Activated T-helper 17 cell treated with anti-CD3 and anti-CD28 coated beads, Interleukin-2, amount 50 U/mL, for 72 hours (primary cell): ENCODE measurements at places on chromosomes 16 and 17.

DNA sequence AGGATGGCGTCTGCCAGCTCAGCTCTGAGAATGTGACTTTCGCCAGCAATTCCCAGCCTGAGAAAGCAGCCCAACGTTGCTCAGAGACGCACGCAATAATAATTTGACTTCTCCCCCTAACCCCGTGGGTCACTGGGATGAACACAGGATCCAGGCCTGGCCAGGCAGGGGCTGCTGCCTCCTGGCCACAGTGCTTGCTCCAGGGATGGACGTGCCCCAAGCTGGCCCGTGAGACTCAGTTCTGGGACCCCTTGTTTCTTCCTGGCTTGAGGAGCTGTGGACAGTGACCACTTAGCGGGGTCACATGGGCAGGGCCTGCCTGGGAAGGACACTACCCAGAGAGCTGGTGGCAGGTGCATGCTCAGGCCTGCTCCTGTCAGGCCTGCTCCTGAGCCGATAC is 13.5 kb upstream of the DPEP1 start:
- no peak for ATAC-seq

- no peak for ATAC-seq
Observed at GRCh38 chr17:17325816-17326215, 22.6 kb downstream of the NT5M start.

- ATAC-seq, result no peak
Observed at GRCh38 chr16:72149676-72150464, 22.1 kb downstream of the PMFBP1 start.

GRCh38 chr17:82242977-82243647 is 14.3 kb downstream of the SLC16A3 start:
- ATAC-seq, result no peak

- peak; percentile 77 for ATAC-seq
Observed at GRCh38 chr16:30567160-30567990, 4.1 kb downstream of the ZNF688 start.

DNA sequence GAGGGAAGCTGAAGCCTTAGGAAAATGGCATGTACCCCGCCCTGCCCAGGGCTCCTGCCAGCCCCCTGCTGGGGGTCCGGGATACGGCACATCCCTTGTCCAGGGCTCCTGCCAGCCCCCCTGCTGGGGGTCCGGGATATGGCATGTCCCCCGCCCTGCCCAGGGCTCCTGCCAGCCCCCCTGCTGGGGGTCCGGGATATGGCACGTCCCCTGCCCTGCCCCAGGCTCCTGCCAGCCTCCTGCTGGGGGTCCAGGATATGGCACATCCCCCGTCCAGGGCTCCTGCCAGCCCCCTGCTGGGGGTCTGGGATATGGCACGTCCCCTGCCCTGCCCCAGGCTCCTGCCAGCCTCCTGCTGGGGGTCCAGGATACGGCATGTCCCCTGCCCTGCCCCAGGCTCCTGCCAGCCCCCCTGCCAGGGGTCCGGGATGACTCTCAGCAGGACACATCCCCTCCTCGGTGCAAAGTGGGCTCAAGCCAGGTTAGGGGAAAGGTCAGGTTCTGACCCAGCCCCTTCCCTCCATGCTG is 43.2 kb downstream of the RPH3AL start:
- ATAC-seq, result peak; percentile 19

GRCh38 chr16:79601931-79602627 is 1.5 kb upstream of the MAF start:
- peak; percentile 20 for ATAC-seq

DNA sequence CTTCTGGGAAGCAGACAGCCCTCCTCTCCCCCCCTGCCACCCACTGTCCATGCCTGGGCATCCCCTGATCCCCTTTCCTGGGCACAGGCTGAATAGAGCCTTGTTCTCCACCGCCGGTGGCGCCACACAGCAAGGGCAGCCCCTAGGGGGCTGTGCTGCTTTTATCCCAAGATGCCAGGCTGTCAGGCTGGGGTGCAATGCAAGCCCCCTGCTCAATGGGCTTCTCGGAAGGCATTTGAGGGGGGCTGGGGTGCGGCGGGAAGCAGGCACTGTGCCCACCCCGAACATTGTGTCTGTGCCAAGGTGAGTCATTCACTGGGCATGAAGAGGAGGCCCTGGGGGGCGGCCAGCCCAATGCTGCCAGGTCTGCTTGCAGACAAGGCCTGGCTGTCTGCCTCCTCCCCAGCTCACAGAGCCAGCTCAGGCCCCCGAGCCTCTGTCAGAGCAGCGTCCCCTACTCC is 1.5 kb upstream of the GFAP start:
- ATAC-seq, result no peak
